ENCODE measurements at places on chromosomes 6 and 20. TPM values are rescaled to one million over a fixed set of nuclear protein-coding genes. Genes with fewer than 3 reads are reported as not detected.
A peak's percentile ranks its signal among the peaks of the same experiment; 100 is the strongest.

GABRR1 gene
- not detected for polyA plus RNA-seq

CALHM4 gene
- not detected for polyA plus RNA-seq

GRCh38 chr6:16841241-16841640, 80.0 kb upstream of the ATXN1 start:
- H3K27ac ChIP-seq, result no peak overlapping the region
- no peaks in the 10 kb centered on the region for H3K36me3 ChIP-seq
- H3K4me1 ChIP-seq, result no peaks in the 10 kb centered on the region
- no peaks in the 10 kb centered on the region for H3K27me3 ChIP-seq

BANF2 gene
- not detected for polyA plus RNA-seq

EEF1A1 gene
- polyA plus RNA-seq, result 9,030 TPM

- no peak overlapping the region for H3K4me3 ChIP-seq
- H3K27ac ChIP-seq, result peak overlapping the region; percentile 32
- no peaks in the 10 kb centered on the region for H3K4me1 ChIP-seq
- no peaks in the 10 kb centered on the region for H3K36me3 ChIP-seq
- DNase-seq, result no peak
These were observed 98.3 kb downstream of the SOD2 start for GRCh38 chr6:159594750-159595117.

DNA sequence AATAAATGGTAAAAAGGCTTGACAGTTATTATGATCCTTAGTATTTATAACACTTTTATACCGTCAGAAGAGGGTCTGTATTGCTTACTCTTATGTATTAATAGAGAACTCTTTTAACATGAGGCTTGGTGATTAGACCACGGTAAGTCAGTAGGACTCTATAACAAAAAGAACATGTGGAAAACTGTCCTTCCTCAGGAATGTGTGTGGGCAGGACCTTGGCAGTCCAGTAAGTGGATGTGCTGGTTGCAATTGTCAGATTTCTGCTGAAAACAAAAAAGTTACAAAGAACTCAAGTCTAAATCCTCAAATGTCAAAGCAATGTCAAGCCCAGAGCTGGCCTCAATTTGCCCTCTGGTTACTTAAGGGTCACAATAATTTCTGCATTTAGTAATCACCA, 81.1 kb downstream of the PLCG1 start:
- H3K27ac ChIP-seq, result no peak overlapping the region
- H3K4me1 ChIP-seq, result no peaks in the 10 kb centered on the region
- H3K27me3 ChIP-seq, result peaks cover 4% of the 10 kb centered on the region
- DNase-seq, result no peak

DNA sequence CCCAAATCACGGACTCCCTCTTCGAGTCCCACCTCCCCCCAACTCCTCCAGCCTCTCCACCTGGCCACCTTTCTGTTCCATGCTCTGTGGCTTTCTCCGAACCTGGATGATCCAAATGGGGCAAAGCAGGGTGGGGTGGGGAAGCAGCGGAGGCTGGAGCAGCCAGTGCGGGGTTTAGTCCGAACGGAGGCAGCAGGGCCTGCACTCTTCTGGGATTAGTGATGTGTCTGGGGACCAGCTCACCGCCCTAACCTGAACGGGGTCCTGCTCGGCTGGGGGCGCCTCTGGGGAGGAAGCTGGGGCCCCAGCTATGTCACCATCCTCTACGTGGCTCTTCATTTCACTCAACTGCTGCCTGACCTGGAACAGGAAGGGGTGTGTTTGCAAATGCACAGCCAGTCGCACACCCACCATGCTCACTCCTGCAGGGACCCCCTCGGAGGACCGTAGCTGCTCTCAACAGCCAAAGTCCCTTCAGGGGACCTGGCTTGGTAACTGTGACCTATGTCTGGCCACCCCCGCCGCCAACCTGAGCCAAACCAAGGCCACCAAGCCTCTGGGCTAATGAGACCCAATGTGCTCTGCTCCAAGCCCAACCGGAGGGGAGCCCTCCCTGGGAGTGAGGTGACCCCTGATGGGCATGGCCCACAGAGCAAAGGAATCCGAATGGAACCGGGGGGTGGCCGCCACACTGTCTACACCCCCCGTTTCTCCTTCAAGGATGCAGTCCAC, 46.8 kb downstream of the DSTN start:
- DNase-seq, result no peak
- H3K27ac ChIP-seq, result no peak overlapping the region
- H3K4me3 ChIP-seq, result no peak overlapping the region
- H3K4me1 ChIP-seq, result peaks cover 4% of the 10 kb centered on the region

- DNase-seq, result no peak
- H3K4me3 ChIP-seq, result no peak overlapping the region
- peaks cover 11% of the 10 kb centered on the region for H3K4me1 ChIP-seq
- H3K27me3 ChIP-seq, result peaks cover 8% of the 10 kb centered on the region
- H3K27ac ChIP-seq, result no peak overlapping the region
- no peaks in the 10 kb centered on the region for H3K36me3 ChIP-seq
These were observed 12.3 kb upstream of the VSTM2L start for GRCh38 chr20:37890643-37891042.

- DNase-seq, result peak; percentile 37
- peak overlapping the region; percentile 86 for H3K27ac ChIP-seq
- H3K4me3 ChIP-seq, result peak overlapping the region; percentile 90
- H3K27me3 ChIP-seq, result peaks cover 24% of the 10 kb centered on the region
- no peaks in the 10 kb centered on the region for H3K36me3 ChIP-seq
These were observed 1.6 kb upstream of the ATXN1 start for GRCh38 chr6:16762550-16763477.

DNA sequence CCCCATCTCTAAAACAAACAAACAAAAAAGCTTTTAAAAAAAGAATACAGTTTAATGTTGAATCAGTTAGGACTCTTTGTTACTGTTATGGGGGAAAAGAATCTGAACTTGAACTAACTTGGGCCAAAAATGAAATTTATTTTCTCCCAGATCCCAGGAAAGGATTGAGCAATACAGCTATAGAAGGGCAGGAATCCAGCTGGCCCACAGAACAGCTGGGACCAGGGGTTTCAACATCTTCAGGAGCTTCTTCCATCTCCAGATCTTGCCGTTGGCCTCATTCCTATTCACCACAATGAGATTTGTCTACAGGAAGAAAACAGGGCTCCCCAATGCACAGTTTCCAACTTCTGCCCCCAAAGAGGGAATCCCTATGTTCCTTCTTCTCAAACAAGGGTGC, 43.2 kb upstream of the AKAP12 start:
- H3K36me3 ChIP-seq, result no peaks in the 10 kb centered on the region
- H3K4me3 ChIP-seq, result no peak overlapping the region
- H3K27me3 ChIP-seq, result no peaks in the 10 kb centered on the region
- no peaks in the 10 kb centered on the region for H3K4me1 ChIP-seq
- no peak for DNase-seq

- H3K27ac ChIP-seq, result no peak overlapping the region
- peaks cover 3% of the 10 kb centered on the region for H3K27me3 ChIP-seq
- DNase-seq, result no peak
- H3K4me1 ChIP-seq, result no peaks in the 10 kb centered on the region
- H3K36me3 ChIP-seq, result no peaks in the 10 kb centered on the region
- H3K4me3 ChIP-seq, result no peak overlapping the region
These were observed 7.3 kb upstream of the TENT5A start for GRCh38 chr6:81759782-81760181.

ANKRD66 gene
- polyA plus RNA-seq, result not detected

Data from naive B cell (primary cell).